ENCODE measurements at places on chromosomes 6 and 20. TPM values are rescaled to one million over a fixed set of nuclear protein-coding genes. Genes with fewer than 3 reads are reported as not detected.

DNA sequence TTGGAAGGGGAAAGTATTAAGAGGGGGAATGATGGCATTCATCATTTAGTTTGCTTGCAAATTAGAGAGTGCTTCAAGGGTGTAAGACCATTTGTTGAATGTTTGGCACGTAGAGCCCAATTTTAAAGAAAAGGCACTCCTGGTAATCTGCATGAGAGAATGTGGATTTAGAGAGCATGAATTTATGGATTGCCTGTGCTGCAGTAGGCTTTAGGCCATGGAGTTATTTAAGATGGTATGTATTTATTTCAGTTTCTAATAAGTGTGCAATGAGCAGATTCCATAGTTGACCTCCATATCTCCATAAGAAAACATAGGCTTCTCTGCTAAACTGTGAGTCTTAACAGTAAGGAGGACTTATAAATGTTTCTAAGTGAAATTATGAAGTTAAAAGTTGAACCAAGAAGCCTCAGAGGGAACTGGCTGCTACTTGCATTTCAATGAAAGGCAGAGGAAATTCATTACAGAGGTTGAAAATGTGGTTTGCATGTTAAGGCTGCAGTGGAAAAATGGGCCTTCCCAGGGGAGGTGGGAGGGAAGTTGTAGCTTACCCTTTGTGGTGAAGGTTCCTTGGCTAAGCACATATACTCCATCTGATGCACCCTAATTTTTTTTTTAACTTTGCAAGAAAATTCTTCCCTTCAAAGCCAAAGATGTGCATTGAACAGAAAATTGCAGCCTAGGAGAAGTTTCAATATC, 134.2 kb downstream of the CARMIL1 start:
- peaks cover 39% of the 10 kb centered on the region for H3K4me1 ChIP-seq
- peaks cover 7% of the 10 kb centered on the region for H3K36me3 ChIP-seq
- H3K27ac ChIP-seq: peak overlapping the region; percentile 6
- no peak overlapping the region for H3K4me3 ChIP-seq
- H3K27me3 ChIP-seq: no peaks in the 10 kb centered on the region

Gene SYCP2L
- 0.25 TPM for total RNA-seq

DNA sequence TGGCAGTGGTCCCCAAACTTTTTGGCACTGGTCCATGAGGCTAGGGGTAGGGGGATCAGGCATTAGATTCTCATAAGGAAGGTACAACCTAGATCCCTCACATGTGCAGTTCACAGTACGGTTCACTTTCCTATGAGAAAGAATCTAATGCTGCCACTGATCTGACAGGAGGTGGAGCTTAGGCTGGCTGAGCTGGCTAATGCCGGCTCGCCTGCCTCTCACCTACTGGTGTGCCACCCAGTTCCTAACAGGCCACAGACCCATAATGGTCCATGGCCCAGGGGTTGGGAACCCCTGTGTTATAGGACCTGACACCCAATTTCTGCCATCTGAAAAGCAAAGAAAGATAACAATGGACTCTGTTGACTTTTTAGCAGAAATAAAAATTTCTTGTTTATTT, 199.6 kb downstream of the GMPR start:
- no peaks in the 10 kb centered on the region for H3K27me3 ChIP-seq
- peaks cover 57% of the 10 kb centered on the region for H3K4me1 ChIP-seq
- H3K4me3 ChIP-seq: peak overlapping the region; percentile 64
- no peak for DNase-seq

GRCh38 chr6:108621117-108621516, 60.4 kb downstream of the FOXO3 start:
- no peak overlapping the region for H3K4me3 ChIP-seq
- no peaks in the 10 kb centered on the region for H3K36me3 ChIP-seq
- no peak for DNase-seq

Gene CLPSL1
- total RNA-seq: not detected

DNA sequence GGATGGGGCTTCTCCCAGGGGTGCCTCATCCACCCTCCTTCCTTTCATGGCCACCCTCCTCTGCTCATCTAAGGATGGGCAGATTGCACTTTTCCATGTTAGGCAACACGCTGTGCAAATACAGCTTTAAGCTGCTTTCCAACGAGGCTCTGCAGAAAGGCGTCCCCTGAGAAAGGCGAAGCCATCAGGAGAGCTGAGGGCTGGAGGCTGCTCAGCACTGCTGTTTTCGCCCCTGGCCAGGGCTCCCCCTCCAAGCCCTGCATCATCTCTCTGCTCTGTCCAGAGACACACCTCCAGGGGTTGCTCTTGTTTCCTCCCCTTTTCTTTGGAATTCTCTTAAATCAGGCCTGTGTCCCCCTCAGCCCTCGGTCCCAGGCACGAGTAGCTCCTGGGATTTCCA, 526.1 kb downstream of the CDH26 start:
- no peak for DNase-seq
- no peaks in the 10 kb centered on the region for H3K27me3 ChIP-seq
- H3K4me1 ChIP-seq: no peaks in the 10 kb centered on the region
- H3K4me3 ChIP-seq: no peak overlapping the region

- no peaks in the 10 kb centered on the region for H3K36me3 ChIP-seq
- no peak overlapping the region for H3K4me3 ChIP-seq
- DNase-seq: no peak
- H3K27ac ChIP-seq: no peak overlapping the region
- no peaks in the 10 kb centered on the region for H3K4me1 ChIP-seq
These were observed 14.2 kb upstream of the FAM162B start for GRCh38 chr6:116779573-116780164.

Measured in activated CD4-positive, alpha-beta T cell treated with anti-CD3 and anti-CD28 coated beads, Interleukin-2, amount 10 ng/mL, durations not matched to agents 7 days and 5 days (primary cell).